NCI-H146 (cell line): ENCODE measurements at places on chromosomes 5 and 9.

- DNase-seq = peak; percentile 9
These were observed 61.5 kb downstream of the LNPEP start for GRCh38 chr5:96997265-96997859.

DNA sequence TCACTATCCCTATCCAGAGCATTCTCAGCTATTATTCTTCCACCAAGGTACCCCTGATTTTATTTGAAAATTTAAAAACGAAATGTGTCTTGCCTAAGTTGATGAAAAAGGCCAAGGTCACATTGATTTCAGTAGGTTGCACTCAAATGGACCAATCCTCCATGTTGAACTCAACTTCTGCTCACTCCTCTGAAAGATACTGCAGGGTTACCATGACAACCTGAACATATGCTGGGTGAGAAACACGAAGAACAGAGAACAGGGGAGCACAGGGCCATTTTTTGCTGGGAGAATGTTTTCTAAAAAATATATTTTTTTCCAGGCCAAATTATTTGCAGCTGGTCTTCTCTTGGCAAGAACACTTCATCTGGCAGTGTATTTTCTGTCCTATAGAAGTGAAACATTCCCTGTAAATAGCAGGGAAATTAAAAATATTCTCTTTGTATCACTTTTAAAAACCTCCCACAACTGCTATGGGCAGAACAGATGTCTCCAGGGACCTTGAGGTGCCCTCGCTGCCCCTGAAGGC, 215.9 kb downstream of the NXNL2 start:
- DNase-seq = no peak

DNA sequence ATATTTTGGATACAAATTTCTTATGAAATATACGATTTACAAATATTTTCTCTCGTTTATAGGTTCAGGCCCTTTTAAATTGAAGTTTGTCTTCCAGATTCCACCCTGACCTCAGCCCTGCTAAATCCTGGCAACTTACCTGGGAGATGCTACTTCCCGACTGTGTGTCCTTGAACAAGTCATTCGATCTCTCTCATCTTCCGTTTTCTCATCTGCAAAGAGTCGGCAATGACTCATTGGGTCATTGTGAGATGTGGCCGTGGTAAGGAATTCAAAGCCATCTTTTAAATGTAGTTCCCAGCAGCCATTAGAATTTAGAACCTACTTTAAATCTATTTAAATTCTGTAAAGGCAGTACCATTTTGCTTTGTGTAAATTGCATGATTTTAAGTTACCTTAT, 72.5 kb downstream of the LHX2 start:
- DNase-seq = no peak

- DNase-seq = no peak
These were observed 526.1 kb downstream of the TLR4 start for GRCh38 chr9:118230329-118230728.

DNA sequence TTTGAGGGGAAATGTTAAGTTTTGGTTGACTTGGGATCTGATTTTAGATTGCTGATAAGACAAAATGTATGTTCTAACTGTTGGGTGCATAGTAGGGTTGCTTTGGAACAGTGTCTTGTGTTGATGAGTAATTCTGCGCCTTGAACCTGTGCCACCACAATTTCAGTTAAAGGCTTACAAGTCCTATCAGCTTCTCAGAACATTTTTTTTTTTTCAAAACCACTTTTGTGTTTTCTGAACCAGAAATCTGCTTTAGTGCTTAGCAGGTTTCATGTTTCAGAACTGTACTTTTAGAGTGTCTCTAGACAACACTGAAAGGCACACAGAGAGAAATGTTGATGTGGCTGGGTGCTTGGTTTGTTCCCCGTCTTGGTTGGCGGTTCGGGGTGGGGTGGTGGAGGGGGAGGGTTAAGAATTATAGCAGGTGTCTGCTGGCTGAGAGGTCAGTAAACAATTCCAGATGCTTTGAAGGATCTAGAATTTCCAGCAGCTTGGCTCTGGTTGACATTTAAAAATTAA, 84.6 kb downstream of the ANKRD55 start:
- no peak for DNase-seq

DNA sequence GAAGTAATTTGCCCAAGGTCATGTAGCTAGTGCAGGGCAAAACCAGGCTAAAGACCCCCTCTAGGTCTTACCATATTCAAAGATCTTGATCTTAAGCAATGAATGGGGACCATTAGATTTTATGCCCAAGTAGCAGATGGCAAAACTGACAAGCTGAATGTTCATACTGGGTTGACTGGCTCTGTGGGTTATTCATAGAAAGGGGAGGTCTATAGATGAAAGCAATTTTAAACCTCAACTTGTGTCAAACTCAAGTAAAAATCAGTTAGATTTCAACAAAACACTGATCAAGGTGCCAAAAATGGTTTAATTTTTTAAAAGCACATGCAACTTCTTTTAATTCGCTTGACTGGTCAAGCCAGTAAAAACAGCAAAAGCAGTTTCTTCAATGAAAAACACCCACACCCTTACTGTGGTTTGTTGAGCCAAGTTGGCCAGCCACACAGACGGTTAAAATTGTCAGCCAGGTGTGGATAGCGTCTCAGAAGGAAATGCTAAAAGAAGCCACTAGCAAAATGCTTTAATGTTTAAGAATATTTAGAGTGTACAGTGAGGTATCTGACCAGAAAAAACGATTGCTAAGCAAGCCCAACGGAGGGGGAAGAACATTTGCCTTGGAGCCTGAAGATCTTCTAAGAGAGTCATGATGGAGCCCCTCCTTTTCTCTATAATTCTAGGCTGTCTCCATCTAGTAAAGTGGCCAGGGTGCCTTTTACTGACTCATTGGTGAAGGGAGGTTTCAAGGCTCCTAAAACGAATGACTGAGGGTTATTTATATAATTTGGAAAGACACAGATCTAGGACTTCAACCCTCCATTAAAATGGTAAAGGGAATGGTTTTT, 539.6 kb upstream of the CLINT1 start:
- DNase-seq = no peak

DNA sequence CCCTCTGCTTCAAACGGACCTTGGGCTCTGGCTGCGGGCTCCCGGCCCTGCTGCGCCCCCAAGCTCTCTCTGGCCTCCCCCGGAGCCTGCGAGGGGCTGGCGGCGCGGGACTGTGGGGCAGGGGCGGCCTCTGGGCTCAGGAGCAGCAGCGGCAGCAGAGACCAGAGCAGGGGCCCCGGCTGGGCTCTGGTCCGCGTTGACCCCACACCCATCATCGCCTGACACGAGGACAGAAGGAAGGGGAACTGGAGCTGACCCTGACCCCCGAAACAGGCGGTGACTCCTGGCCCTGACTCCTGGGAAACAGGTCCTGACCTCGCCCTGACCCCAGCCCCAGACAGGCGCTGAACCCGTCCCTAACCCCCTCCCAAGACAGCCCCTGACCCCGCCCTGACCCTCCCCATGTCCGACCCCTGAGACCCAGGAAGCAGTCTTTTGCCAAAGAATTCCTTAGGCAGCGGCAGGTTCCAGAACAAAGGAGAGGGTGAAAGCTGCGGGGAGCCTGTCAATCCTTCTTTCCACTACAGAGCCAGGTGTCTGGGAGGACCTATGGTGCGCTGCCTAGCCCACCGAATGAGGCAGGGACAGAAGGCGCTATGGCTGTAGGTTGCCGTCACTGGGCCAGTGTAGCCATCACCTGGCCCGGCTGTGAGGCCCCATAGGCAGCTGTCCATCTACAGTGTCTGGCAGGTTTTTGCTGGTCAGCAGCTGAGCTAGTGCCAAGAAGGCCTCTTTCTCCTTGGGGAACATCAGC, 74.7 kb upstream of the SPTLC1 start:
- no peak for DNase-seq

DNA sequence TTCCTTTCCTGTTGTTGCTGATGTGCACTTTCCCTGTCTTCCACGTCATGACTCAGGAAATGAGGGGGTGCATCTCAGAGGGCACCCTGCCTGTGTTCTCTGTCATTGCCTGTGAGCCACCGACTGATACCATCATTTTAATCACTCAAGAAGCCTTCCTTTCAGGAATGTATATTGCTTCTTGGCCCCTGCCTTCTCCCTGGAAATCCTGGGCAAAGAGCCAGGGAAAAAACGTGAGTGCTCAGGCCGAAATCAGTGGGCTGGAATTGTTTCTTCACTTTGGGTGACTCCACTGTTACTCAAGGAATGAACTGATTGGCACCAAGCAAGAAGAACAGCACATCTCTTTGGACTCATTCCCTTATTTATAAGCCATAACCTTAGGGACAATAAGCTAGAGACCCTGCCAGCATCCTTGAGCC, 126.1 kb downstream of the SNX18 start:
- DNase-seq = no peak

DNA sequence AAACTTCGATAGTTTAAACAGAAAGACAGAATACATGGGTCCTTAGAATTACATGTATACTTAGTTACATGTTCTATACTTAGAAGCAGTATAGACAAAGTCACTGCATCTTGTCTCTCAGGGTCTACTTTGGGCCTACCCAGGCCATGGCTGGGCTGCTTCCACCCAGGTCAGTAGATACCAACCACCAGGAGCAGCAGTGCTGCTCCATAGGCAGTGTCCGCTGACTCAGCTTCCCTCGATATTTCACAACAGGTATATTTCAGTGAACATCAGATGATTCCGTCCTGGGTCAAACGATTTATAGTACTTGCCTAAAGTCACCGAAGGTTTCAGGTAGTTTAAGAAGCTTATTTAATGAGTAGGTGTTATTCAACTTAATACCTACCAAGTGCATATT, 18.0 kb downstream of the IARS1 start:
- DNase-seq = no peak

DNA sequence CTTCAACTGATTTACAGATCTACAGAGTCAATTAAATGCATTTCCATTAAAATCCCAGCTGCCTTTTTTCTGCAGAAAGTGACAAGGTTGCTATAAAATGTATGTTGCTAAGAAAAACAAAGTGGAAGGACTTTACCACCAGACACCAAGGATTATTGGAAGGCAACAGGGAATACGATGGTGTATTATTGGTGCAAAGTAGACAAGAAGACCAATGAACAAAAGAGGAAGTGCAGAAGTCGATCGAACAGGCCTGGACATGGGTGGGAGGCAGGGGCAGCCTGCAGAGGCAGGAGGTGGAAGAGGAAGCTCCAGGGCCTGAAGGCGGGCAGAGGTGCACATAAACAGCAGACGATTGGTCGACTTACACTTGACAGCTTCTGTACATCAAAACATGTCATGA, 10.6 kb upstream of the SLC6A19 start:
- no peak for DNase-seq

GRCh38 chr9:89869793-89870580, 265.2 kb downstream of the GADD45G start:
- no peak for DNase-seq

DNA sequence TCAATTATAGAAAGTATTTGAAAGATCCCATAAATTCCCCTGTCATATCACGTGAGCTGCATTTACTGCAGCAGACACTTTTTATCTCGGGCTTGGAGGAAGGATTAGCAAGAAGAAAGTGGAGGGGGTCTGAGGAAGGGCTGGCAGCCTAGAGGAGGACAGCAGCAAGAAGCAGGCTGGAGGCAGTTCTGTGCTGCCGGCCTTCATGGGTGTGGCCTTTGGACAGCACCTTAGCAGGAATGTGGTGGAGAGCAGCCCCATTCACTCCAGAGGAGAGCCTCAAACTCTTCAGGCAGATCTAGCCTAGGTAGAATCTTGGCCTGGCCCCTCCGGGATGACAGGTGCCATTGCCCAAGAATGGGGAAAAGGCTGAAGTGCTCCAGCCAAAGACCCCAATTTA, 89.8 kb upstream of the GABRP start:
- no peak for DNase-seq

GRCh38 chr5:122311961-122312590, at the start of gene SNCAIP:
Gene SNCAIP (plus strand): TSS chr5:122312237. CDS start chr5:122391135, 78,898 bp downstream.
- peak; percentile 49 for DNase-seq

DNA sequence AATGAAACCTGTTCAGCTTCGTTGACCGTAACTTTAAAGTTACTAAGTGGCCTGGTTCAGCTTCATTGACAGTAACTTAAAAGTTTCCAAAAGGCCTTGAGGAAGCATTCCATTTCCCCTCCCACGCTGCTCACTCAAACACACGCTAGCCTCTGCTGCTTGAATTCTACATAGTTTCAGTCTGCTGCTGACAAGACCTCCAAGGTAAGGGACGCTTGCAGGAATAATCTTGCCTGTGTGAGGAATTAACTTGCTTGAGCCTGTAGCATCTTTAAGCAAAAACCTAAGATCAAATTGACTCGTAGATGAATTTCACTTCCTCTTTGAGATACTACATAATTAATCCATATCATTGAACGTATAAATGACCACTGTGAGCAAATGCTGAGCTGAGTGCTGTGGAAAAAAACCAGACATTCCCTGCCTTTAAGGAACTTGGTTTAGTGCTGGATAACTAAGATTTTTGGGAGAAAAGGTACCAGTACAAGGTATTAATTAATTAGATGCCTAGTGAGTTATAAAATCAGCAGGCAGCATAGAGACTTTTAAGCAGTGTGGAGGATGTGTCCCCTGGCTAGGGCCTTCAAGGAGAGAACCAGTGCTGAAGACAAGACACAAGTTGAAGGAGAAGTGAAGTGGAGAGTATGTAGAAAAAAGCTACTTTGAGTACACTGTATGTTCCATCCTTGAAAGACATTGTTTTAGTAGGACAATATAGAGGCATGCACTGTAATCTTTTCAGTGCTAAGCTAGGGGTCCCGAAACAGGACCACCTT, 39.2 kb downstream of the GRAMD2B start:
- DNase-seq = no peak

DNA sequence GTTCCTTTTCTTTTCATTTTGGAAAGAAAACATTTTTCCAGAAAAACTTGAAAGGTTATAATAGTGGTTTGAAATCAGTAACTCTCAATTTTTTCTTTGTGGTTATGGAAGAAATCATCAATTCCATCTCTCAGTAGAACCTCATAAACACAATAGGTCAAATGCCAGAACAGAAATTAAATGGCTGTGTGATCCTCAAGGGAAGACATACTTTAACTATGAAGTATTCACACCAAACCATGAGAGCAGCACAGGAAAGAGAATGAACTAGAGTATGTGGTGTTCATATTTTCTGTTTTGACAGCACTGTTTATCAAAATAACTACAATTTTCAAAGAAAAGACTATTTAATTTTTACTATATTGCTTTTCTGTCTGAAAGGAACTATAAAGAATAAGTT, 29.7 kb upstream of the EFNA5 start:
- no peak for DNase-seq

DNA sequence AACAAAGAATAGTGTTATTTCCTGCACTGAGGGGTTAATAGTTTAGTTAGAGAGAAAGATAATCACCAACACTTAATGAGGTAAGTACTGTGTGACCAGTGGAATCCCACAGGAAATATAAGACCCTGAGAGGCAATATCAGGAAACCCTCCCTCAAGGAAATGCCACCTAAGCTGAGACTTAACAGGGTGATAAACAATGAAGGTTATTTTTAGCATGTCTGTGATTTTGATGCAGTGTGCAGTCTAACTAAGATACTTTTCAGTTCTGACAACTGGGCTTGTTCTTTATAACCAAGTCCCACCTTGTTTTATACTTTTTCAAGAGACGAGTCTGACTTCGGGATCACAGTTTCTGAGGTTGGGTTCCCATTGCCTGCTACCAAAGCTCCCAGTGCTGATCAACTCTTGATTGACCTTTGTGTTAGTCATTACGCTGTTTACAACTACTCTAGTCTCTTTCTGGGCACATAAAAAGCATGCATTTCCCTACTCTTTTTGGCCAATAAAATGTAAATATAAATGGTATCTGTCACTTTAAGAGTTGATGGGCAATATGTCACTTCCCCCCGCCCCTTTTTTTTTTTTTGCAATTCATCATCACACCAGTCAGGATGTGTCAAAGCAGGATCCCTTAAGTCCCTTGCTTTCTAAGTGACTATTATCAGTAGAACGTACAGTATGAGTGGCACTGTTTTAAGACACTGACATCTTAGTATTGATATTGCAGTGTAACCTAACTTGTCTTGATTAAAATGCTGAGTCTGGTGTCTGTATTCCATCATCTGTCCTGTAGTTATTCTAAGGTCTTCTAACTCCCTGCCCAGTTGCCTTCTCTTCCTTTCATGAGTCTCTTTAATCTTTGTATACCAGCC, 31.4 kb downstream of the C6 start:
- no peak for DNase-seq
